Activated naive CD4-positive, alpha-beta T cell treated with Interleukin-2 at 50 U/mL for 16 hours (primary cell): ENCODE measurements at places on chromosomes 1 and 21.

GRCh38 chr1:27645071-27645415 is 10.1 kb upstream of the FGR start:
- DNase-seq, result no peak

GRCh38 chr1:6723621-6724428 is 22.2 kb upstream of the DNAJC11 start:
- no peak for DNase-seq

DNA sequence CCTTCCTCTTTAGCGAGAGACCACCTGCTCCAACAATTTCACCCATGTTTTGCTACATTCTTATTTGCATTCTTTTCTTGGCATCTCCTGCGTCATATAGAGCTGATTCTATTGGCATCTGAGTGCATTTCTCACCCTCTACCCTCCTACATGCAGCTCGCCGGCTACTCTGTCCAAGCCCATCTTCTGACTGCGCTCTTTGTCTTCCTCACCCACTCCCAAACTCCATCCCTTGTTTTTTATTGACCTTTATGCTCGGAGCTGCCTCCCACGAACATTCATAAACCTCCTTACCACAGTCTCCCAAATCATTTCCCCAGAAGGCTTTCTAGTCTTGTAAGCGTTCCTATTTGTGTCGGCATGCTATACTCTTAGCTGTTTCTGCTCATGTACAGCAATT is 33.6 kb upstream of the FMN2 start:
- no peak for DNase-seq

DNA sequence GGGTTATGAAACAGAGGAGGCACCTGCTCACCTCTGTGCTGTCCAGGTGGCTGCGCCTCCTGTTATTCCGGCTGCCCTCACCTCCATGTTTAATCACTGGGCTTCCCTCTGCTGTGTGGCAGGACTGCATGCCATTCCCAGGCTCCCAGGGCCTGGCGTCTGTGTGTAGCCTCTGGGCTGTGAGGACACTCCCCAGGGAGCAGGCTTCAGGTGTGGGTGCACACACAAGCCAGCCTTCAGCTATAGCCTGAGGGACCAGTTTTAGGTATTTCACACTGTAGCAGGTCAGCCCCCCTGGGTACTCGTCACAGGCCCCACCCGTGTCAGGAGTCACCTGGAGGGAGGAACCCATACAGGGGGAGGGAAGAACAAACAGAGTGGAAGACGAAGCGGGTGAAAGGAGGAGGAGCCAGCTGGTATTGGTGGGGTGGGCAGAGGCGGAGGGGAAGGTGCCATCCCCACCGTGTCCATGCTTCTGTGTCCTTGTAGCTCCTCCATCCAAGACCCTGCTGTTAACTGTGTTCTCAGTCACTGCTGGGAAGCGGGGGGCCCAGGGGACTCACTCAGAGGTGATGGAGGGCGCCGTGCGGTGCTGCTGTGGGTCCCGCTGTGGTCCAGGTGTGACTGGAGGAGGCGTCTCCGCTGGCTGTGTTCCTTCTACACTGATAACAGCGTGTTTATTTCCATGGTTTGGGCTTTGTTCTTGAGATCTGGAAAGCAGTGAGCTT is 158.6 kb downstream of the PGBD5 start:
- no peak for DNase-seq
